ENCODE measurements at places on chromosomes 3 and 15. TPM values are rescaled to one million over a fixed set of nuclear protein-coding genes. Genes with fewer than 3 reads are reported as not detected.

GRCh38 chr3:136387031-136387430 lies 136.9 kb downstream of the PCCB start:
- no peak for DNase-seq

DNA sequence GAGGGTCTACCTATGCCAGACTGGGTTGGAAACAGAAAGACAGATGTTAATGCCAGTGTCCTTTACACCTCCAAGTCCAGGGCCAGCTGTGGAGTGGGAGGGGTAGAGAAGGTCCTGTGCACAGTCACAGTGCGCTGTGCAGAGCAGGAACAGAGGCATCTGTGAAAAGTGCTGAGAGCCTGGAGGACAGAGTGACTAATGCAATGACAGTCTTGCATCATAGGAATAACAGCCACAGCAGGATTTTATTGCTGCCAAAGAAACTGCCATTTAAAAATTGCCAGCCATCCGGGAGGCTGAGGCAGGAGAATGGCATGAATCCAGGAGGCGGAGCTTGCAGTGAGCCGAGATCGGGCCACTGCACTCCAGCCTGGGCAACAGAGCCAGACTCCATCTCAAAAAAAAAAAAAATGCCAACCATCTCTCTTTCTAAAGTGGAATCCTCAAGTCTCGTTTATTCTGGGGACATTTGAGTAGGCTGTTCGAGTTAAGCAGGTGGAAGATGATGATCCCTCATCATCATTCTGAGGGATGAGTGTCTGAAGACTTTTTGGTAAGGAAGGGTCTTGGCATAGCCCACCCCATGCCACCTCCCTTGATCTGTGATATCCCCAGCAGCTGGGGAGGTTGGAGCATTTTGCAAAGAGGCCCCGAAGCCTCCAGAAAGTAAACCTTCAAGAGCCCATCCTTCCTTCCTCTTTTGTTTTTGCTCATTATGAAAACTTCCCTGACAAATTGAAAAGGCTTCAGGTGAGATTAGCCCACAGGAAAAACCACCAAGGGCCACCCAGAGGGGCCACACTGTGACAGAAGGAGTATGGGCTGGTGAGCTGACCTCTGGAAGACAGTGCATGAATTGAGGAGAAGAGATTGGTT lies 7.7 kb downstream of the CCR2 start:
- no peak for DNase-seq

GRCh38 chr3:164486150-164486549 lies 592.1 kb downstream of the SI start:
- no peak for DNase-seq

The CFAP100 gene
- 2.9 TPM for polyA plus RNA-seq

The IL16 gene
- 5.6 TPM for polyA plus RNA-seq

The IQCF5 gene
- not detected for polyA plus RNA-seq
